ENCODE measurements at places on chromosomes 16 and 17. TPM values are rescaled to one million over a fixed set of nuclear protein-coding genes. Genes with fewer than 3 reads are reported as not detected.

CDK5R1 gene
- polyA plus RNA-seq, result 0.37 TPM

SCARF1 gene
- 2.7 TPM for polyA plus RNA-seq

CHRNE gene
- polyA plus RNA-seq, result 1.2 TPM

HBA1 gene
- polyA plus RNA-seq, result 5.7 TPM

KPNB1 gene
- 32.5 TPM for polyA plus RNA-seq

HOXB13 gene
- not detected for polyA plus RNA-seq

DHRS7C gene
- not detected for polyA plus RNA-seq

TSPOAP1 gene
- polyA plus RNA-seq, result 26.0 TPM

ASPHD1 gene
- 15.7 TPM for polyA plus RNA-seq

TERB1 gene
- not detected for polyA plus RNA-seq

DNAAF1 gene
- polyA plus RNA-seq, result 1.4 TPM

GINS2 gene
- polyA plus RNA-seq, result 1.5 TPM

PARN gene
- 10.7 TPM for polyA plus RNA-seq

KCNJ16 gene
- polyA plus RNA-seq, result 9.1 TPM

CD300E gene
- not detected for polyA plus RNA-seq

CCL13 gene
- polyA plus RNA-seq, result 0.65 TPM

MT1A gene
- polyA plus RNA-seq, result 169 TPM

TVP23A gene
- 0.37 TPM for polyA plus RNA-seq

DNA sequence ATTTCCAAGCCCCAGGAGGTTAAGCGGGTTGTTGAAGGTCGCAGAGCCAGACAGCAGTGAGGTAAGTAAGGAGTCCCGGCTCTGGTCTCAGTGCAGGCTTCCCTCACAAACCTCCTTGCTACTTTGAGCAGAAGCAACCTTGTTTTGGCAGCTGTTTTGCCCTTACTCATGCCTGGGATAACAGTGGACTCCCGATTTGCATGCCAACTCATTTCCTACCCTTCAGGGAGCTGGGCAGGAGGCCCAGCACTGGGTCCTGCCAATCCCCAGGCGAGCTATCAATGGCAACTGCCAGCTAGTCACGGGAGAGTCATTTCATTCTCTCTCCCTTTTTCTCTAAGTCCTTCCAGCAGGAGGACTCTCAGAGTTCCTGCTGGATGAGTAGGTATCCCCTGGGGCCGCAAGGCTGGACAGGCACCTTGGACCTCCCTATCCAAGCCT, 72.0 kb upstream of the KSR1 start:
- DNase-seq, result peak; percentile 48

DNA sequence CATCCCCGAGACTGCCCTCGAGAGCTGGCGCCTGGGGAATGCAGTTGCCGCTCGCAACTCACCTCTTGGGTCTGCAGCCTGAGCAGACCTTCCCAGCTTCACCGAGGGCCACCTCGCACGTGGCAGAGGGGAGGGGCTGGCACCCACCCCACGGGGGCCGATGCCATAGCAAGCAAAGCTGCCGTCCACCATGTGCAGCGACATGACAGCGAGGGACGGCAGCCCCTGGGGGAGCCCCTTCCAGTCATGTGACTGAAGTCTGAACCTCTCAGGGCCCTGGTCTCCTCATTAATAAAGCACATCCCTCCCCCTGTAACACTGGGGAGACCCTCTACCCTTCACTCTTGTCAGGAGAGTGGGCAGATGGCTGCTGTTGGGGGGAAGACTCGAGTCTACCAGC, 30.5 kb downstream of the CIBAR2 start:
- DNase-seq, result no peak

- peak; percentile 97 for DNase-seq
Measured at GRCh38 chr17:8376271-8377067, at the start of gene KRABD2. Gene KRABD2, minus strand, starts transcription at chr17:8376704.

DNA sequence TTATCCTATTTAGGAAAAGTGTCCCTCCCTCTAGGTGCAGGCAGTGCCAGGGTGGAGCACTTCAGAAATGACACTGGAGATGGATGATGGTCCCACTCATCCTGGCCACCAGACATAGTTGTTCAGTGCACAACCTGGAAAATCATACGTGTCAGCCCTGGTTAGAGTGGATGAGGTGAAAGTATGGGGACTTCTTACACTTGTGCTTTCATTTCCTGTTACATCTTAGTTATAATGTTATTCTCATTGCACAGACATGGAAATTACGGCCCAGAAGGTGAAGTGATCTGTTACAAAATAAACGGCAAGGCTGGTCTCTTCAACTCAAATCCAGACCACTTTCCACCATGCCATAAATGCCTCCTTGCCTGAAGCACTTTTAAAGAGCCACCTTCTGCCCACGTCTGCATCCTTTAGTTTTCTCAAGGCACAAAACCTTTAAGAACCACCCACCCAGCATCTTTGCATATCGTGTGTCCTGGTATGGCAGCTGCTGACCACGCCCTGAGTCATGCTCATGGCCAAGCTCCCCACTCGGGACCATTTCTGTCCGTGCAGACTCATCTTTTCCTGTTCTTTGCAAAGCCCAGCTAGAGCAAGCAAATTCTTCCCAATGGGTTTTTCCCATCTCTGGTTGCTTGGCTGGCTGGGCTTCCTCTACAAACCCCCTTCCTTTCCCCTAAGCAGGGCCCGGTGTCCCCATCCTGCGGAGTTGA, 22.4 kb downstream of the TBC1D3B start:
- DNase-seq, result no peak

DNA sequence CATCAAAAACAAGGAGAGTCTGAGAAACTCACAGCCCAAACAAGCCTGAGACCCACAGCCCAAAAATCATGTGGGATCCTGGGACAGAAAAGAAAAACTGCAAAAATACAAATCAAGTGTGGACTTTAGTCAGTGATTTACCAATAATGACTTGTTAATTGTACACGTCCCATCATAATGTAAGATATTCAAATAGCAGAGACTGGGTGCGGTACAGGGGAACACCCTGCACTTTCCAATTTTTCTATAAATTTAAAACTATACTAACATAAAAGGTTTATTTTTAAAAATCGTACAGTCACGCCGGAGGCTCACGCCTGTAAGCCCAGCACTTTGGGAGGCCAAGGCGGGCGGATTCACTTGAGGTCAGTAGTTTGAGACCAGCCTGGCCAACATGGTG, 8.8 kb downstream of the CEP131 start:
- DNase-seq, result no peak

GRCh38 chr16:30535777-30536190, 1.1 kb upstream of the ZNF747 start:
- DNase-seq, result peak; percentile 91

DNA sequence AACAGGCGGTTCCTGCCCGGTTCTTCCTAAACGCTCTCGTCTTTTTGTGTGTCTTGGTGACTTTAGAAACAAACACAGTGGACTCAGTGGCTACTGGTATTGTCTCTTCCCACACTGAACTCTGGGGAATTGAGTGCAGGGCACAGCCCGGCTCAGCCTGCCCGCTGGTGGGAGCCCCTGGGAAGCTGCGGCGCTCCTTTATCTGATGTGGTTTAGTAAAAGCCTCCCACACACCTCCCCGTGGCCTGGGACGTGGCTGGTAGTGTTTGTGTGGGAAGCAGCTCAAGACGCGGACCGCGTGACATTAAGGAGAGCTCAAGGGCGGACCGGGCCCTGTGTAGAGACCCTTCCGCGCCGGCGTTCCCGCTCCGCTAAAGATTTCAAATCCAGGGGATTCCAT, 55.4 kb upstream of the PVALEF start:
- no peak for DNase-seq

DNA sequence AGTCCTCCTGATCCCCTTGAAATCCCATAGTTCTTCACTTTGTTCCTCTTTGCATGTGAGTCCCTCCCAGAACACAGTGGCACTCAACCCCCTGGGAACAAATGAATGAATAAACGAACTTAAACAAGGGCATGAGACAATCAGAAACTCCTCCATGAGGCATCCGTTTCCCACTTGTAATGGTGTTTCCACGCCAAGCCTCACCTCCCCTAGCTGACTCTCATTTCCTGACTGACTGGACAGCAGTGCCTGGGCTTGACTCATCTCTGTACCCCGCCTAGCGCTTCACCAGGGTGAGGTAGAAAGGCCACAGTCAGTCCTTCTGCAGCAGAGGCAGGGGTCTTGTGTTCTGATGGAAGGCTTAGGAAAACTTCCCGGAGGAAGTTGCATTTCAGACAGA, 14.2 kb downstream of the KIF1C start:
- no peak for DNase-seq

DNA sequence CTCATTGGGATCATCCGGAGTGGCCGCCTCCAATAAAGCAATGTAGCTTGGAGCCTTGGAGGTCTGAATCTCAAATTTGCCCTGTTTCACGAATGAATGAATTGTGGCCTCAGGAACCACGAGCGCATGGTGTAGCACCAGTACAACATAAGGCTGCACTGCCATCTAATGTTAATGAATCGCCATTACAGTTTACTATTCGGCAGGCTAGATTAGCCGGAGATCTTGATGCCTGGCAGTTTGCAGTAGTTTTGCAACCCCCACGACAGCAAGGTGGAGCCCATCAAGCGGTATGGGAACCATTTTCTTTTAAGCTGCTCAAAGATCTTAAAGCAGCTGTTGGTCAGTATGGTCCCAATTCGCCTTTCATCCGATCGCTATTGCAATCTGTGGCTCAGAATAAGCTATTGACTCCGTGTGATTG, 18.8 kb downstream of the ALOX15B start:
- peak; percentile 90 for DNase-seq

DNA sequence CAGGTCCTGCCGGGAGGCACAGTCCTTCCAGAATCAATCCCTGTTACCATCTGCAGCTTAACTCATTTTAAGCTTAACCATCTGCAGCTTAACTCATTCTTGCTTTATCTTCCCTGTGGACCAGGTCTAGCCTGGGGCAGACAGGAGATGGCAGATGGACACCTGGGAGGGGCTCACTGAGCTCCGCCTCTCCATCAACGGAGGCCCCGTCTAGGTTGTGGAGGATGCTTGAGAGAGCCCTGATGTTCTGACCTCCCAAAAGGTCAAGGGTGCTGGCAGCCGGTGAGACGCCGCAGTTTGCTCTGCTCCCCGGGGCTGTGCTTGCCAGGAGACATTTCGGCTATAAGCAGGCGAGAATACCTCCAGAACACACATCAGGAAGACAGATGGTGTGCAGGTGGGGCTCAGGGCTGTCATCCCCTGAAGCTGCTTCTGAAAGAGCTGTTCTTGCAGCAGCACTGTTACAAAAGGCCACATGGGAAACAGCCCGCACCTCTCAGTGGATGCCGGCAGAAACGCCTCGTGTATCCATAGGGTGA, 41.3 kb downstream of the BAIAP2 start:
- DNase-seq, result no peak

GRCh38 chr17:57438066-57438731, 181.9 kb downstream of the MSI2 start:
- no peak for DNase-seq

GRCh38 chr16:19532601-19533000, 8.9 kb downstream of the CCP110 start:
- no peak for DNase-seq

DNA sequence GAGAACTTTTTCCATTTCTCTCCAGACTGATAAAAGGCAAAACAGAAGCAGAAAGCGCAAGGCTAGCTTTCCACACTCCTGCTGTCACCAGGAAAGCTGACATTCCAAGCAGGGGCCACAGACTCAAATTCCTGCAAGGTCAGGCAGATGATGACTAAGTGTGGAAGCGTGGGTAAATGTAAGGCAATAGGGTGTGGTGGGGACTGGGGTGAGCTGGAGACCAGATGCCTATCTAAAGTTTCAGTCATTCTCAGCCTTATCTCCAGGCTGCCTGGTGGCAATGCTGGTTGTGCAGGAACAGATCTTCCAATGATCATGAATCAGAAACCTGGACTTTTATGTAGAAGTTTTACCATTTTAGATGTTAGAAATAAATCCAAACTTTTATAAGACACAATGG, 224.1 kb downstream of the GSG1L start:
- no peak for DNase-seq

DNA sequence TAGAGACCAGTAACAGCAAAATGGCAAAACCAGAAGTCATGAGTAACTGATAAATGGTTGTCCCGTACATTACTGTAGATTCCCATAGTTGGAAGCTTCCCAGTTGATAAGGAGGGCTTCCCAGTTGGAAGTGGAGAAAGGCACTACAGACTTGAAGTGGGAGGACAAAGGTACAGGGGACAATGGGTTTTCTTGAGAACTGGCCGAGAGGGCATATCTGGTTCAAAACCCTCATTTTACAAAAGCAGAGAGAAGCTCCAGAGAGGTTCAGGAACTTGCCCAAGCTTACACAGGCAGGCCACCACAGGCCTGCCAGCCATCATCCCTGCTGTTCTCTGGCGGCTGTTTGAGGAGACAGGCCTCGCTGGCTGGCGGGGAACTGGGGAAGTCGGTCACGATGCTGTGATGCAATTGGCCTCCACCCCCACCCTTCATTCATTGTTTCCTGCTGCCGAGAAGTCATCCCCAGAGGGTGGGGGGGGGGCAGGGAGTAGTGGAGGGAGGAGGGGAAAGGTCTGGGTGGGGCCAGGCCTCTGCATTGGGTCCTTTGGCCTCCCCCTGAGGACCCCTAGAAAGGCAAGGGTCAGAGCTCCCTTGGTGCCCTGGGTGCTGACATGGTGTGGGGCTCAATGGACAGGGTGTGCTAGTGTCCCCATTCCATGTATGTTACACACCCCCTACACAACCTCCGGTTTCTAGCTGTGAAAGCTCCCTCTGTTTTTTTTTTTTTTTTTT, 3.0 kb downstream of the UBALD2 start:
- DNase-seq, result peak; percentile 74

GRCh38 chr16:22139008-22139407, 23.3 kb upstream of the SDR42E2 start:
- no peak for DNase-seq

DNA sequence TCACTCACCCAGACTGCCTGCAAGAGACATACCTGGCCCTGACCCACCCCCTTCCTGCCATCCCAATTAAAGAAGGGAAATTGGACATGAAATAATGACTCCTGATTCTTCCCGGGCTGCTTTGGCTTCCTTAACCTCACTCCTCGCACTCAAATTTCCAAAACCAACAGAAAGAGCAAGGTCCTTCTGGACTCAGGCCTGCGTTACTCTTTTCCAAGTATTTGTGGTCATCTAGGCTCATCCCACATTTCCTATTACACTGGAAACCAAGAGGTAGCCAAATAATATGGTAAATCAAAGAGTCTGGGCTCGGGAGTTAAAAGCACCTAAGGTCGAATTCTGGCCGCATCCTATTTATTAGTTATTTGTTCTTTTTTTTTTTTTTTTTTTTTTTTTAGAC, 359.3 kb downstream of the NPIPA8 start:
- DNase-seq, result no peak

All from stomach (tissue), 19 donors.